ENCODE measurements at places on chromosomes 16 and 17.

- no peak for DNase-seq
Observed at GRCh38 chr17:42702446-42702845, 20.1 kb downstream of the CNTNAP1 start.

DNA sequence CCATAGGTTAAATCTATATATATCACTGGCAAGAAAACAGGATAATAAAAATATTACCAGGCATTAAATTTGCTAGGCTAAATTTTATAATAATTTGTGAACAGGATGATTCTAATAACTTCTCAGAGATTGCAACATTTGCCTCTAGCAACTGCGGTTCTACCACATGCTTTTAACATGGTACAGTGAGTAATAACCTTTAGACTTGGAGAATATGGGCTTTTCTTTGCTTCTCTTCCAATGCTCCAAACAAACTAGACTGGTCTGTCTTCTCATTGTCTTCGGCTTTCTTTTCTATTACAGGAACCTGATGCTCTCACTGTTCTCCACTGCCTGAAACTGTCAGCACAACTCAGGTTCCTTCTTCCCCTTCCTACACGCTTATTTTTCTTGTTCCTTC is 80.6 kb downstream of the CA4 start:
- no peak for DNase-seq

DNA sequence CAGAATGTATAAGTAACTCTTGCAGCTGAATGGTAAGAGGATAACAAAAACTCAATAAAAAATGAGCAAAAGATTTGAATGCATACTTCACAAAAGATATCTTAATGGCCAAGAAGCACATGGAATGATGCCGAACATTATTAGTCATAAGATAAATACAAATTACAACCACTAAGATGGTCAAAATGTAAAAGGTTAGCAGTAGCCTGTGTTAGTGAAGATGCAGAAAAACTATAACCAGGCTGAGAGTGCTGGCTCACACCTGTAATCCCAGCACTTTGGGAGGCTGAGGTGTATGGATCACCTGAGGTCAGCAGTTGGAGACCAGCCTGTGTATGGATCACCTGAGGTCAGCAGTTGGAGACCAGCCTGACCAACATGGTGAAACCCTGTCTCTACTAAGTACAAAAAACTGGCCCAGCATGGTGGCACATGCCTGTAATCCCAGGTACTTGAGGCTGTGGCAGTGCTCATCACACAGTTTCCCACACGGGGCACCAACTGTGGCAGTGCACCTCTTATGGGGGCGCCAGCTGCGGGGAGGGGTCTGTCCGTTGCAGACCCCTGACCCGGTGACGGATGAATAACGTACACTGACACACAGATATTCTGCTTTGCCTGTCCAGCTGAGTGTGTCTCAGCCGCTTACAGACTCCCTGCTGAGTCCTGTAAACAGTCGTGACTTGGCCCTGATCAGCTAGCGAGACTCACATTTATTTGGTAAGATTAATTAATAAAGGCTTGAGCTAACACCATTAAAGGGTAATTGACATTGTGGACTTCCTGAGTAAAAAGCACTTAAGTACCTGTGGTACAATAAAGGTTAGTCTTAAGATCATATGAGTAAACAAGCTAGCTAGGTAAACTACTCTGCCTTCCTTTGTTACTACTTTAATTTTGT is 45.7 kb upstream of the FAM20A start:
- no peak for DNase-seq

DNA sequence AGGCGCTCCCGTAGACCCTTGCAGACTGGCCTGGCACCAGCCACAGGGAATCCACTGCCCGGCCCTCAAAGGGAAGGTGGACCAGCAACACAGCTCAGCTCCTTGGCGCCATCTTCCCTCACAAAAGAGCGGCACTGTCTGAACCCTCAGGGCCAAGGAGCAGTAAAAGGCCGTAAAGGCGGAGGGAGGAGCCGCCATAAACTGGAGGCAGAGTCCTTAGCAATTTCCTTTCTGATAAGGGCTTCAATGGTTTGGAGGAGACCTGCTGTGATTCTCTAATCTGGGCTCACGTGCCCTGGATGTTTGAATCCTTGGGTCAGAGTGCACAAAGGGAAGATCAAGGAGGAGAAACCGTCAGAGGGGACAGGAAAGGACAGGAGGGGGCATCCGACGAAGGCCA is 15.5 kb upstream of the AXIN2 start:
- no peak for DNase-seq

DNA sequence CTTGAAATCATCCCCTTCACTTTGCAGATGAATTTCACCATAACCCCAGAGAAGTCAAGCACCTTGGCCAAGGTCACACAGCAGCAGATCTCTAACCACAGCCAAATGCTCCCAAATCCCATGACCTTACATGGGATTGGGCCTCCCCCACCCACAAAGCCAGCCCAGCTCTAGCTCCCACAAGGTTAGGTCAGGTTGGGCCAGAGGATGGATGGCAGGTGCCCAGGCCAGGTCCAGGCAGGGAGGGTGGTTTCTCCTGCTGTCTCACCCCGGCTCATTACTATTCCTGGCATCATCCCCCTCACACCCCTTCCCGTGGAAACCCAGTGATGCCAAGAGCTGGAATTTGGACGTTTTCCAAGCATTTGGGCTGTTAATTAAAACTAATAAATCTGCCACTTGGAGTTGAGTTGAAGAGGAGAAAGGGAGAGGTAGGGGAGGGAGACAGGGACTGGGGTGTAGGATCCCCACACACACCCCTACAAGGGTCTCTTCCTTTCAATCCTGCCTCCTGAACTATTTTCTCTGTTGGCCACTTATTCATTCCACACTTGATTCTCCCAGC is 181.6 kb downstream of the TMEM132E start:
- no peak for DNase-seq

DNA sequence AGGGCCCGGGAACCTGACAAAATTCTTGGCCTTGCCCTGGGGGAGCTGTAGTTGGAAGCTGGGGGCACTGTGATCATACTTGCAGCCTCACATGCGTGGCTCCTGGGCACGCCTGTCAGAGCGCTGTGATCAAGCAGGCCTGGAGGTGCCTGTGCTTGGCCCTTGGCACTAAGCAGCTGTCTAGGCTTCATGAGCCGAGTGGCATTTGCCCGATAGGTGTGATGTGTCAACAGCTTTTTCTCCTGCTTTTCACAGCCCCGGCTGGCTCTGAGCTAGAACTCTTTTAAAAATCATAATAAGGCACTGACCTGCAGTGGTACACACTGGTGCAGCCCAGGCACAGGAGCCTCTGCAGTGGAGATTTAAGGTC is 113.8 kb downstream of the SOCS1 start:
- no peak for DNase-seq

DNA sequence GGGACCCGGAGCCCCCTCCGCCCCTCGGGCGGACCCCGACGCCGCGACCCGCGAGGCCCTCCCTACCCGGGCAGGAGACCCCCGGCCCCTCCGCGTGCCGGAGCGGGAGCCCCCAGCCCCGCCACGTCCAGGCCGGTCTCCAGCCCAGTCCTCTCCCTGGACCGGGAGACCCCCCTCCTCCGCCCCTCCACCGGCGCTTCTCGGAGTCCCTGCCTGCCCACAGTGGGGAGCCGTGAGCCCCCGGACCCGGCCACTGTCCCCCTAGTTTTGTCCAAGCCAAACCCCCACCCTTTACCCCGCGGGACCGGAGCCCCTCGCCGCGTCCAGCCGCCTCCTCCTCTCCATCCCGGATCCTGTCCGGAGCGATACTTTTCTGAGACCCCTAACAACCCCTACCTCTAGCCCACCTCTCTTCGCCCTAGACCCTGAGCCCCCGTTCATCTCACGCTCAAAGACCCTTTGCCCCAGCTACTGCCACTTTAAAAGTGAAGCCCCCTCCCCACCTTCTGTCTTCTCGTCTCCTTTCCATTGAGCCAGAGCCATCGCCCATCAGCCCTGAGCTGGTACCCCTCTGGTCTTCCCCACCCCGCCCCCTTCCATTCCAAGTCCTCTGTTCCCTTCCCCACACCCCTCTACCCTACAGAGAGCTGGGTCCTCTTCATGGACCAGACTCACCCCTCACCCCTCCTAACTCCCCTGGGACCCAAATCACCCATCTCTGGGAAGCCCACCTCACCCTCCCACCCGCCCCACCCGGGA is 1.0 kb downstream of the NECAB2 start:
- no peak for DNase-seq

DNA sequence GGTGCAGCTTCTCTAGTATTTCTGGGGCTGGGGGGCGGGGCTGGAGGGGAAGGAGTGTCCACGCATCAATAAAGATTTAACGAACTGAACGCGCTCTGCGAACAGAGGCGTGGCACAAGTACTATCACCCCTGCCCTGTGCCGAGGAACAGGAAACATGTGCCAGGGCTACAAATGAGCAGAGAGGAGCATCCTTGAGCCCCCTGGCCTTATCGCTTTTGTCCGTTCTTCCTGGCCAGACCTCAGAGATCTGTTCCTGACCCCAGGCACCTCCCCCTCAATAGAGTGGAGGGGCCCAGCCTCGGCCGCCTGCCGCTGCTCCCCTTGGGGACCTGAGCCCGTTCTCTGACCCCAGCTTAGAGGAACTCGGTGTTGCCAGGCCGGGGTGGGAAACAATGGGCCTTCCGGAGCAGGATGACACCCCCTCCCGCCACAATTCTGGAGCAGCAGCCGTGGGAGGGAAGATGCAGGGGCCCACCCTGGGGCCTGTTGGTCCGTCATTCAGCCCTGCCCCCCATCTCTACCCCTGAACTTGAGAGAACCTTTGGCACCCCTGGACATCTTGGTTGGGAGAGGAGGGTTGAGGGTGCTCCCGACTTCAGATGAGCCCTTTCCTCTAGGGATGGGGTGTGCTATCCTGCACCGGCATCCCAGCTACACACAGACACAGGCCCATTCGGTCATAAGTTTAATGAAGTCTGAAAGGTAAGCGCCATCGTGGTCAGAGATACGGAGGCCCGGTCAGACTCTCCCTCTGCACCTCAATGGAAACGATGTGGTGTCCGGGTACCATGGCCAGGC is 1.1 kb downstream of the NAA38 start:
- no peak for DNase-seq

DNA sequence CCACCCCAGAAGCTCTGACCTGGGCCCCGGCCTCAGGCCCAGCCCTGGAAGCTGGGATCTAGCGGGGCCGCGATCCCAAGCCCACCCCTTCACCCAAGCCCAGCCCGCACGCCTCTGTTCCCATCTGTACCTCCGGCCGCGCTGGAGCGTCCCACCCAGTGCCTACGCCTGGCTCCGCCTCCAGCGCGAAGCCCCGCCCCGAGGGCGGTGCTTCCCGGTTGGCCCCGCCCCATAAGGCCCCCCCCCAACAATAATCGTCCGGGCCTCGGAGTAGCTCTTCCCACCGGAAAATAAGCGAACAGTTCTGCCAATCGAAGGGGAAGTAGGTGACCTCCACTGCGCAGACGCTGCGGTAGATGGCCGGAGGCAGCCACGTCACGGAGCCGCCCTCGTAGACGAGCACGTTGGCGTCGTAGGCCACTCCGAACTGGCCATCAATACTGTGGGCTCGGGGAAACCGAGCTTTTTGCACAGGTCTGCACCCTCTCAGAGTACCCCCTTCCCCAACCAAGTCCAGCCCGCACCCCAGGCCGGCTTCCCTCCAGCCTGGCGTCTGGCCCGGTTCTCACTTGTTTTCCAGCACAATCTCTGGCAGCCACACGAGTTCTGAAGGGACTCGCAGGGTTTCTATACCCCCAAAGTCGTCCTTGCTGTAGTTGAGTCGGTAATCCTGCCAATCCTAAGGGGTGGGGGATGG is 1.1 kb downstream of the CHRNE start:
- peak; percentile 58 for DNase-seq

- DNase-seq = no peak
Observed at GRCh38 chr16:22732400-22732799, 81.6 kb upstream of the HS3ST2 start.

GRCh38 chr16:64983963-64984362 is 137.9 kb downstream of the CDH11 start:
- peak; percentile 37 for DNase-seq

Data from anterior cingulate cortex (tissue), 58 donors.